ENCODE measurements at places on chromosomes 6 and 20.
A peak's percentile ranks its signal among the peaks of the same experiment; 100 is the strongest.

DNA sequence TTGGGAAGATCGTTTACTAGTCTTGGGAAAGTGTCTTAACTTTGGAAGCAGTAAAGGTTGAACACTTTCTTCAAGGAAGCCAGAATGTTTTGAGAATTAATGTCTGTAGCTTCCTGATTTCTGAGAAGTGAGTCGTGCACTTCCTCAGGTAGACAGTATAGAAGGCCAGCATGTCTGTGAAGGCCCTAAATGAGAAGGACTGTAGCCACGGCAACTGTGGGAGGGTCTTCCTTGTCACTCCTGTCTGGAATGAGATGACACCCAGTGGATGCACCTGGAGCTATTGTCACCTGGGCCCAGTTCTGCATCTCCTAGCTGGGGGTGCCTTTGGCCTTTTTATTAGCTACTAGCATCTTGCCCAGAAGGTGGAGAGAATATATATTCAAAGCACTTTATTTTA is 8.8 kb downstream of the STX16 start:
- no peak for DNase-seq

DNA sequence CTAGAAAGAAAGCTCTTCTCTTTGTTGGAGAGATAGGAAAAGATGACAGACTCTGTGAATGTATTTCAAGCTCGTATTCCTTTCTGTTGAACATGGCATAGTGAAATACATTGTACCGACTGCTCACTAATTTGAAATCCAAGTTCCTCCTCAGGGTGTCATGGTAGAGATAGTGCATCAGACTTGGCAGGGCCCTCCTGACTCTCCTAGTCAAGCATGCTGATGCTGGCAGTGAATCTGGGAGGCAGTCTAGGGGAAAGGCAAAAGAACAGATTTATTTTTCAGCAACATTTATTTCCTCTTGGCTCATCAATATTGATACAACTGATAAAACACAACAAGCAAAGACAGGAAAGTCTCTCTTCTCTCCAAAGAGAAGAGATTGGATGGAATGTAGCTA is 356.3 kb upstream of the IRAK1BP1 start:
- no peak for DNase-seq

GRCh38 chr20:60302875-60303274 is 344.7 kb downstream of the CDH26 start:
- DNase-seq: no peak

DNA sequence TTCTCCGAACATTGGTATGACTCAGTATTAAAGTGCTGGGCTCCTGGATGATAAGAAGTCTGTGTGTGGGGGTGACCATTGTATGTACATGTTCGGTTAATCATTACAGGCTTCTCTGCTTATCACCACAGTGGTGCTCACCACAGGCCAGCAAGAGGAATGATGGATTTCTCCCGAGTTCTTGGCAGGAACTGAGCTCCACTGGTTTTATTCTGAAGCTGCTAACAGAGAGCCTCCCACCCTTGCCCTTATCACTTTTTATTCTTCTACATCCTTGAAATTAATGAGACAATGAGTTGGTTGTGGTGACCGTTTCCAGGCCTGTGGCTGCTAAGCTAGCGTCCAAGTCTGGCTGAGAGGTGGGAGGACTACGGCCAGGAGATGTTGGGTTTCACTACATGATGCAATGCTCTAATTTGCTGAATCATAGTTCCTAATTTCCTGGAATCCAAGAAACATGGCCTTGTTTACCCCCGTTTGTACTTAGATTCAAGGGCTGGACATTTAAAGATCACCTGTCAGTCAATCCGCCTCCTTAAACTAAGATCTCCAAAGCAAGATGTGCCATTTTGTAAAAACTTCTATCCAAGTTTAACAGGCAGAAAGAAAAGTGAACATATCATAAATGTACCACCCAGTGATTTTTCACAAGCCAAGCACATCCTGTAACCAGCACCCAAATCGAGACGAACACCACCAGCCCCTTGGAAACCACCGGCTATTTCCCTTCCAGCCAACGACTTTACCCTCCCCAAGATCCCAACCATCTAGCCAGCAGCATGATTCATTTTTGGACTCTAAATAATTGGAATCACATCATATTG is 172.5 kb downstream of the FOXA2 start:
- no peak for DNase-seq

GRCh38 chr6:113879186-113880096 is 22.3 kb downstream of the MARCKS start:
- DNase-seq: peak; percentile 90

DNA sequence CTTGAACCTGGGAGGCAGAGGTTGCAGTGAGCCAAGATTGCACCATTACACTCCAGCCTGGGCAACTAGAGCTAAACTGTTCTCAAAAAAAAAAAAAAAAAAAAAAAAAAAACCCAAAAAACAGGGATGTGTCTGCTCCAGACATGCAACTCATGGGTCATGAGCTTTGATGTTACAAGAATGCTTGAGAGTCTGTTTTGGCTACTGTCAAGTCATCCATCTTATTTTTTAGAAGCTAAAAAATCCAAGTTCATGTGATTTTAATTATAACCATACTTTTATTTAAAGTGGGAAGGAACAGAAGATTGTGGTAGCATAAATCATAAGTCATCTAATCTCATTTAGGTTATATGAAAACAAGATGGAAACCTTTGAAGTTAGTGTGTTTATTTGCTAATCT is 120.6 kb downstream of the PDE7B start:
- no peak for DNase-seq

DNA sequence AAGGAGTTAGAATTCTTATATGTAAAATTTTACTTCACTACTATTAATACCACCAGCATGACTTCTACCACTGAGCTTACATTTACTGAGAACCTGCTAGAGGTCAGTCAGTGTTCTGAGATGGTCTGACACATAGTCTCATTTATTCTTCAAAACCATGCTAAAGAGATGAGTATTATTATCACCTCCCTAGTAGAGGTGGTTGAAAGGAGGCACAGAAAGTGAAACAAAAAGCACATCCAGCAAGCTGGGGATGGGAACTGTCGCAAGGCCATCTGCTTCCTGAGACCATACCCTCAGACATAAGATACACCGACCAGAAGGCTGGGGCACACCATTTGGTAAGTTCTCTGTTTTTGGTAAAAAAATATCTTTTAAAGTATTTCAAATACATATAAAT is 137.7 kb downstream of the INSM1 start:
- no peak for DNase-seq
